H54 (cell line): ENCODE measurements at places on chromosomes 11 and 22.

GRCh38 chr11:93652161-93652597 is 9.3 kb upstream of the CEP295 start:
- no peak for DNase-seq

DNA sequence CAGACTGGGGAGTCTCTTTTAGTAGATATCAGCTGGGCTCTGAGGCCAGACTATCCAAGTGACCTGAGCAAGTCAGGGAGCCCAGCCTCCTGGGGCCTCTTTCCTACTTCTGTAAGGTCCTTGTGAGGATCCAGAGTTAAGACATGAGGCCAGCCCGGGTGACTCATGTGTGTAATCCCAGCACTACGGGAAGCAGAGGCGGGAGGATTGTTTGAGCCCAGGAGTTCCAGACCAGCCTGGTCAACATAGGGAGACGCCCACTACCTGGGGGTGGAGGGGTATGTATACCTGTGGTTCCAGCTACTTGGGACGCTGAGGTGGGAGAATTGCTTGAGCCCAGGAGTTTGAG is 36.9 kb upstream of the POLA2 start:
- peak; percentile 54 for DNase-seq

- no peak for DNase-seq
Observed at GRCh38 chr11:91608677-91609076, 615.9 kb upstream of the FAT3 start.

DNA sequence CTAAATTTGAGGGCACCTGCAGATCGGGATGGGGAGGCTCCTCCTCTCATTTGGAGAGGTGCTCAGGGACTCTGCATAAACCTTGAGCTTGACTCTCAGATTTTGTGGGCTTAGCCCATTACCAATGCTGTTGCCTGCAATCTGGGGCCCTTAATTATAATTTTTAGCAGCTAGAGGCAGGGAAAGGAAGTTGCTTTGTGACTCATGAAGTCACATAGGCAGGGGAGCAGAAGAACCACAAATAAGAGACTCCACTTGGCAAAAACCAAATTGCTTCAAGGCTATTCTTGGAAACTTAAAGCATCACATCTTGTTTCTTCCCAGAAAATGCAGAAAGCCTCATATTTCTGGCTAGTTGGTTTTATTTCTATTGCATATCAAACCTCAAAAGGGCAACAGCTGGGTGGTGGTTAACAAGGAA is 46.9 kb downstream of the MICAL2 start:
- DNase-seq, result no peak

DNA sequence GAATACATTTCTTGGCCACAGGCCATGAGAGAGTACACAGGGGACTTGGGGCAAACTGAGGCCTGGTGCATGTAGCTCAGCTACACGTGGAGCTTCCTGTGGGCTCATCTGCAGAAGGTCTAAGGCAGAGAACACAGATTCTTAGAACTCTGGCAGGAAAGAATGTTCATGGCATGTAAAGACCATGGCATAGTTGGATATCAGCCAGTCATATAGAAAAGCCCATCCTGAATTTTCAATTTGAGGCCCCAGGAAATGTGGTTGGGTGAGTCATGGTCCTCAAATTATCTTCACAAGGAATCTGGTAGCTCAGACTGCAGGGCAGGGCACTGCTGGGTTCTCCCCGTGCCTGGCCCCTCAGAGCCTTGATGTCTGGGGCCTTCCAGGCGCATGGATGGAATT is 13.7 kb upstream of the ST3GAL4 start:
- DNase-seq, result peak; percentile 33

GRCh38 chr22:45757068-45757467 is 85.4 kb downstream of the ATXN10 start:
- DNase-seq, result no peak

- no peak for DNase-seq
Observed at GRCh38 chr11:19779740-19780139, 67.1 kb downstream of the NAV2 start.

GRCh38 chr22:48941903-48942575 is 885.6 kb downstream of the BRD1 start:
- no peak for DNase-seq

GRCh38 chr11:65425971-65426838 is 3.6 kb downstream of the NEAT1 start:
- DNase-seq, result no peak

DNA sequence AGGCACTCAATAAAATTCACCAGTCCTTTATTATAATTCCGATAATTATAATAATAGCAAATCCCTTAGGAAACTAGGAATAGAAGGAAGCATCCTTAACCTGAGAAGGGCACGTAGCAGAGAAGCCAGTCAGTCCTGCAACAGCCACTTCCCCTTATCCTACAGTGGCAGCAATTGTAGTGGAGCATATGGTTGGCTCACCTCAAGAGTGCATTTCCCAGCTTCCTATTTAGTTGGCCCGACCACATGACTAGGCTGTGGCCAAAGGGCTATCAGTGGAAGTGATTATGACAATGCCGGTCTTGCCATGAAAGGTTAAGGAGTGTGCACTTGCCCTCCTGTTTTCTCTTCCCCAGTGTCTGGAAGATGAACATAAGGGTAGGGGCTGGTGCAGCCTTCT is 27.0 kb downstream of the TESMIN start:
- no peak for DNase-seq
